ENCODE measurements at places on chromosomes 2 and 18.

GRCh38 chr2:104864280-104865095 lies 10.6 kb downstream of the POU3F3 start:
- no peak for DNase-seq

DNA sequence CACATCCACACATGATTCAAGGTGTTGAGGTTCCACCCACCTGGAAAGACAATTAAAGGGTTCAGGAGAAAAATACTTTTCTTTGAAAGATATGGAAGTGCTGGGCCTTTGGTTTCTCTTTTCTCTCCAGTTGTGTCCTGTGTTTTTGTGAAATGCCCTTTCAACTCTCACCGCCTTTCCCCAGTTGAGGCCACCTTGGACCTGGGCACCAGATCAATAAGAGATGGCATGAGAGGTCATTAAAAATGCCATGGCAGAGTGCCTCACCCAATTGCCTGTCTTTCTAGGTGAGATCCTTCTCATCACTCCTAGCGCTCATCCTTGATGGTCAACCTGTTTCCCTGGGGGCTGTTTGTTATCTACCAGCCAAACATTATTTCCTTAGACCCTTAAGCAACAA lies 453.9 kb downstream of the TSN start:
- no peak for DNase-seq

- no peak for DNase-seq
These were observed 25.9 kb downstream of the CCDC85A start for GRCh38 chr2:56209701-56210100.

DNA sequence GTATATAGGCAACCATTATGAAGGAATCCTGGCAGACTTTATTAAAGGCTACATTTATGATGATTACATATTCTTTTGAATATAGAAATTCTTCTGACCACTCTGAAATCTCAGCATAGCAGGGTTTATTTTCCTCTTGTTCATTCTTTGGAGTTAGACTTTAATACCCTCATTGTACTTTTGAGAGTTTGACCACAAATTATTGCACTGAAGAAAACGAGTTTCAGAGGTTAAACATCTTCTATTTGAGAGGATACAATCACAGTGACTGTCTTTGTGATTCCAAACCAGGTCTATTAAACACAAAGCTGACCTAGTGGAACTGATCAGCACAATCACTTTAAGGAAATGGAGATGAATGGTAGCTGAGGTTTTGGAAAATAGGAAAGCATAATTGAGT lies 71.3 kb downstream of the XIRP2 start:
- no peak for DNase-seq

DNA sequence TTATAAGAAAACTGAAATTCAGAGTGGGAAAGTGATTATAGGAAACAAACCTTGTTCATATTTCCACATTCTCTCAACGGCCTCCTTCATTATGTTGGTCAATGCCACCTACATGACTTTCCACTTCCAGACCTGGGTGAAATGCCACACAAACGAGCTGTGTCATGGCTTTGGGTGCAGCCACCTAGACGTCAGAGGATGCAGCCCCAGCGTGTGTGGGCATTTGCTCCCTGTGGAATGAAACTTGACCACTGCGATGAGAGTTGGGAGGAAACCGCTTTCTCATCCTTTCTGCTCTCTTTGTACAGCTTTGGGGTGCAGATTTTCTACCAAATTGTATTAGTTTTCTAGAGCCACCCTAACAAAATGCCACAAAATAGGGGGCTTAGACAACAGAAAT lies 291.0 kb downstream of the CYRIA start:
- no peak for DNase-seq

GRCh38 chr2:223870840-223871611 lies 33.6 kb upstream of the AP1S3 start:
- DNase-seq: peak; percentile 14

DNA sequence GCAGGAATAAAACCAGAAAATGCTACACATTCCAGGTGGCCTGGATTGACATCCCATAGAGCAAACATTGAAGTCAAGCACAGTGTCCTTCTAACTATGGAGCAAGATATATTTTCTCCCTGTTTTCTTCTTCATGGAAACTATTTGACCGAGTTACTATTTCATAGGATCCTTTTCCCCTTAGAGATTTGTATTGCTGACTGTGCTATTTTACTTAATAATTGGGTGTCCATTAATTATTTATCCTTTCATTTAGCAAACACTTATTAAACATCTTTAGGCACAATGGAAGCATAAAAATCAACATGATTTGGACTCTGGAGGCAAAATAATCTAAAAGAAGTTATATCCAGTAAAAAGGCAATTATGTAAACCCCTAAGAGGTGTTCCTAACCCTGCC lies 782.8 kb upstream of the ACVR2A start:
- no peak for DNase-seq

DNA sequence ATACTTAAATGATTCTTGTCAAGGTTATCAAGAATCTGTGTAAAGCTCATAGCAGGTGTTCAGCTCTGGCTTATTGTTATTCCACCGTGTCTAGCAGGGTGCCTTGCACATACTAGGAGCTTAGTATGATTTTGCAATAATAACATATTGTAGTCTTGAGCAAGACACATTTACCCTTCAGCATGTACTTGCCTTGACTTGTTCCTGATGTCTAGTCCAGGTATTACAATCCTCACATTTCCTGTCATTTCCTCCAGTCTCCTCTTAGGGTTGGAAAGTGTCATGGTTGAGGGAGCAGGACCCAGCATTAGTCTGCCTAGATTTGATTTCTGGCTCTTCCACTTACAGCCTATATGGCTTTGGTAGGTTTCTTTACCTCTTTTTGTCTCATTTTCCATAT lies 246.1 kb downstream of the RAD51AP2 start:
- no peak for DNase-seq

- peak; percentile 82 for DNase-seq
These were observed 536 bp downstream of the PDE1A start for GRCh38 chr2:182426082-182426917.

- DNase-seq: no peak
These were observed 95.9 kb downstream of the LYPD6B start for GRCh38 chr2:149134335-149134923.

DNA sequence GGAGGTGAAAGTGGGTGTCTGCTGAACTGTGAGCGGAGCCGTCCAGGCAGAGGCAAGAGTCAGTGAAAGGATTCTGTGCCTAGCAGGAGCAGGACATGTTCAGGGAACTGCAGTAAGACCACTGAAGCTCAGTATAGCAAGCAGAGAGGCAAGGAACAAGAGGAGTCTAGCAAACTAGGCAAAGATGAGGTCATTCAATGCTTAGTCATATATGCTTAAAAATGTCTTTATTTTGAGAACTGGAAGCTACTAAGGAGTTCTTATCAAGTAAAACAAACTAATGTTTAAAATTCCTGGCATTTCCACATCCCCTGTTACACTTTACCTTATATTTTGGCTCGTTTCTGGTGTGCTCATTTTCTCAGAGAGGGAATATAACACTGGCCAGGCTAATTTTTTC lies 913.4 kb downstream of the CBLN2 start:
- DNase-seq: no peak

DNA sequence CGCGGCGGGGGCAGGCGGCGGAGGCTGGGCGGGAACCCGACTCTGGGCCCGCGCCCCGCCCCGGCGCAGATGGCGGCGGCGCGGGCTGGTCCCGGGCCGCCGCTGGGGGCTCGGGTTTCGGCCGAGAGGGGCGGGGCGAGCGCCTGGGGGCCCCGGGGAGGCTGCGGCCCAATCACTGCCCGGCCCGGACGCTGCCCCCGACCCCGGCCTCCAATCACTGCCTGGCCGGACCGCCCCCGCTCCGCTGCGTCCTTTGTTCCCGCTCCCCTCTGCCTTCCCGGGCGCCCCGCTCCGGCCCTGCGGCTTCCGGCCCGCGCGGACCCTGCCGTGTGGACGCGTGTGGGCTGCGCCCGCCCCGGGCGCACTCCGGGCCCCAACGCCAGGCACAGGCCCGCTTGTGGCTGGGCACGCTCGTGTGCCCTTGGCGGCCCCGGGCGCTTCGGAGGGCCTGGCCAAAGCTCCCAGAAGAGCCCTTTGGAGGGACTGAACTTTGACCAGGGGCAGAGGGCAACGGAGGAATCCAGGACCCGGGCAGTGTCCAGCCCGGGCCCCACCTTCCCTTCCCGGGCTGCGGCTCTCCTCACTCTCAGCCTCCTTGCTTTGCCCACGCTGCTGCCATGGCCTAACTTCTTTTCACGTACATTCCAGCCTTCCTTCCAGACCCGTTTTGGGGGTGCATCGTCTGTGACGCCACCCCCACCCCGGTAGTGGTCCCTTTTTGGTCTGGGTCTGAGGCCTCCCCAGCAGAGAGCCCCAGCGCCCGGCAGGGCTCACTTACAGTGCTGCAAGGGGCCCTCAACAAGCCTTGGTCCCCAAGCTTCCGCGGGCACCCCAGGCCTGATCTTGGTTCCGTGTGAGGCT lies 27.1 kb upstream of the PTMA start:
- DNase-seq: peak; percentile 81

- DNase-seq: no peak
These were observed 399.8 kb downstream of the GRB14 start for GRCh38 chr2:164221473-164221872.

DNA sequence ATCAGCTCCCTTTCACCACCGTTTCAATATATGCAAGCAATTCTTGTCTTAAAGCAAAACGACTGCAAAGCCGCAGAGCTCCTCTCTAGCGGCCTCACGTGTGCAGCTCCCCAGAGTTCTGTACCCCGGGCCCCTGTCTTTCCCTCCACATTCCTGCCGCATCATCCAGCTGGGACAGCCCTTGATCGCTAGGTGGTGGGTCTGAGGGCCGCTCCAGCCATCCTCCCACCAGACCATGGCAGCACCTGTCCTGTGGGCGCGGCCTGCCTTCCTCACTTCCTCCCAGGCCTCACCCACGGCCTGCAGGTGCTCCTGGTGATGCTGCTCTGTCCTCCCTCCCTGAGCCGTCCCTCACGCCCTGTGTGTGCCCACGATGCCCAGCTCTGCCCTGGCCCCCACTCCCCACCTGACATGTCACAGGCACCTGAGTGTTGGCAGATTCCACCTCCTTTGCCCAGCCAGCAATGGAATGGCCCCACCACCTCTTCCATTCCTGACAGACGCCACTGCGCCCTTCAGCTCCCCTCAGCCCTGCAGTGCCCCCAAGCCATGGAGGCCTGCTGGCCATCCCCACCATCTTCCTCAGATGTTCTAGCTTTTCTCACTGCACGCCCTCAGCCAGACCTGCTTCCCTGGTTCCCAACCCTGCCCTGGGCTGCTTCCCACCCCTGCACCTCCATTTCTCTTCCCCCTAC lies 15.3 kb upstream of the ALLC start:
- DNase-seq: no peak

DNA sequence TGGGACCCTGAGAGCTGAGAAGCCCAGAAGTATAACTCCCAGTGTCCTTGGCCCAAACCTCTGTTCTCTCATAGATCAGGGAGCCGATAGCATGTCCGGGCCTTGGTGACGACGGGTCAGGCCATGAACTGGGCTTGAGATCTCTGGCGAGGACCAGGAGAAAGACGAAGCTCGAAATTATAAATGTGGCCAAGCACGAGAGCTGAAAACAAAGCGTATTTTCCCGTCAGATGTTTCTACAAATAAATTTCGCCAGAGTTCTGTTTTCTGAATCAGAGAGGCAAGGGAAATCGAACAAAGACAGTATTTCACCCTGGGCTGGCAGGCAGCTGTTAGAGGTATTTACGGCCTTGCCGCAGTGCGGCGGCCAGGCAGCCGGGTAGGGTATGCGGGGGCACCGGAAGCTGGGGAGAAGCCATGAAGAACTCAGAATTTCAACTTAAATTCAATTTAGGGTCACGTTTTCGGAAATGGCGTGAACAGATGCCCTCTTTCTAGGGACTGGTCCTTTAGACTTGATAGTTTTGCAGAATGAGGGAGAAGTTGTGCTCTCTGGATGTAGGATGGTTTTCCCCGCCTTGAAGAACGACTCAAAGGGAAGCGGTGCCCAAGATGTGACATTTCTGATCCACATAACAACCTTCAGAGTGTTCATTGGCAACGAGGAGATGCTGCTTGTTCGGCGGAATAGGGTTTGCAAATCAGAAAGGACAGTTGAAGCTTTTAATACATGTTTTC lies 9.6 kb downstream of the HOXD8 start:
- no peak for DNase-seq

GRCh38 chr2:96241900-96242611 lies 23.7 kb downstream of the TMEM127 start:
- DNase-seq: peak; percentile 62

- DNase-seq: no peak
These were observed 28.6 kb downstream of the SNTG2 start for GRCh38 chr2:979069-979928.

GRCh38 chr2:70143314-70144150 lies 47.3 kb downstream of the C2orf42 start:
- DNase-seq: peak; percentile 50

GRCh38 chr18:74567822-74568221 lies 29.8 kb upstream of the ZNF407 start:
- no peak for DNase-seq

DNA sequence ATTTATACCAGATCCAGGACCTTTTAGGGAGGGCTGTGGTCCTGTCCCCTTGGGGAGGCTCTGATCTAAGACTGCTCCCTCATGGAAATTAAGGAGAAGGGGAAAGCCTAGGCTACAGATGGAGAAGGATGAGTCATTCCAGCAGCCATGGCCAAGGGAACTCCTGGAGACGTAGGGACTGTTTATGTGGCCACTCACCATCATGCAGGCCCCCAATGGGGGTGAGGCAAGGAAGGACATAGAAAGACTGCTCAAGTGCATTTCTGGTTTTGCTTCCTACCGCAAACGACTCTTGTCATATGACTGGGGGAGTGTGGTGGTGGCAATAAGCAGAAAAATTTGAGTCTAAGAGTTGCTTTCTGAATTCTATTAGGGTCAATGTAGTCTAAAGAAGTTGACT lies 54.0 kb upstream of the CYP1B1 start:
- no peak for DNase-seq

- DNase-seq: no peak
These were observed 70.1 kb downstream of the LDLRAD4 start for GRCh38 chr18:13288509-13289133.
